Activated T-cell treated with anti-CD3 and anti-CD28 coated beads for 4 hours (primary cell): ENCODE measurements at places on chromosomes 2 and 18.
A peak's percentile ranks its signal among the peaks of the same experiment; 100 is the strongest.

- DNase-seq = no peak
Measured at GRCh38 chr18:22643731-22644130, 226.0 kb upstream of the CTAGE1 start.

DNA sequence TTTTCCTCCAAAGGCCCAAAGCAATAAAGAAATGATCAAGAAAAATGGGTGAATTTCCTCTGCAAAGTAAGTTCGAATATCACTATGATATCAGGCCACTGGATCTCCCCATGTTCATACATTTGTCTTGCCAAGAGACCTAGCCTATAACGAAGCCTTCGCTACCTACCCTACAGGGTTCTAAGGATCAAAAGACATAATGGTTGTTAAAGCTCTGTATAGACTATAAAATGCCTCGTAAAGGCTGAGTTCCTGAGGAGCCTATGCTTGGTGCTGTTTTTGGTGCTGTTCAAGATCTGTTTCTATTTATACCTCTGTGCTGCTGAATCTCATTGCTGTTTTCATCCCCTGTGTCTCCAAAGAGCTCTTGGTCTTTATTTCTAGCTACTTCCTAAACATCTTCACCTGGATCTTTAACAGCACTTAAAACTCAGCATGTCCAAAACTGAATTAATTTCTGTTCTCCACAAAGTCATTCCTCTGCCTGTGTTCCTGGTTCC lies 254.4 kb upstream of the CHAC2 start:
- no peak for DNase-seq

- no peak for DNase-seq
Measured at GRCh38 chr2:36696533-36696932, at the start of gene VIT. VIT (plus strand) TSS chr2:36696707; CDS start chr2:36716371, 19,664 bp downstream.

GRCh38 chr2:239908308-239908707 lies 116.8 kb downstream of the NDUFA10 start:
- DNase-seq = no peak

DNA sequence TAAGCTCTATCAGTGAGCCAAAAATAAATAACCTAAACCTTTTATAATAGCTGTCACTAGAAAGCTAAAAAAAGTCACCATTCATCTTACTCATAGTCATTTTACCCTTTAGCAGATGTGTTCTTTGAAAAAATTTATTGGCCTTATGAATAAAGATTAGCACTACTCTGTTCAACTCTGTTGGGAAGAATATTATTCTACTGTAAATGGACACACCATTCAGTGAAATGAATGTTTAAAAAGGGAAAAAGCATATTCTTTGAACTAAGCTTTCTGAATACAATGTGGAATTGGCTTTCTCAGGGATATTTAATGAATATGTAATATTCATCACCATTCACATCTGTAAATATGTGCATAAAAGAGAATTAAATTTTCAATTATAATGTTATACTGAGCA lies 422.0 kb downstream of the CBLN2 start:
- DNase-seq = no peak

- DNase-seq = no peak
Measured at GRCh38 chr2:241179899-241180298, 8.6 kb upstream of the ANO7 start.

GRCh38 chr2:215868846-215869543 lies 144.4 kb downstream of the MREG start:
- no peak for DNase-seq

GRCh38 chr2:221442128-221442527 lies 130.0 kb downstream of the EPHA4 start:
- DNase-seq = no peak

GRCh38 chr2:55590810-55591440 lies 26.5 kb downstream of the PPP4R3B start:
- no peak for DNase-seq

GRCh38 chr2:46336283-46336959 lies 39.2 kb downstream of the EPAS1 start:
- DNase-seq = no peak

DNA sequence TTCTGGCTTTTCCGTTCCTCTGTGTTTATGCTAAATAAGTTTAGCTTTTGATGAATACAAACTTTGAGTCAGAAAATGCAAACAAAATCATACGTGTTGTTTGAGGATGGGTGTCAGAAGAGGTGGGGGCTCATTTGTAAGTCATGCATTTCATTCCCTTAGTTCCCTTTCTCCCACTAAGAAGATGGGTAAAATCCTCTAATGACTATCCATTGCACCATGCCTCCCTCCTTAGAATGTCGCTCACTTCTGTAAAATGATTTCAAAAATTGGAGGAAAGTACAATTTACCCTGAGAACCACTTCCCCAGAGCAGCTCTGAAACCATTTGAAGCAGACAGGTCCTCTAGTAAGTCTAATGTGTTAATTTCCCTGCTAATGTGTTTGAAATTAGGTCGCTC lies 629.6 kb upstream of the VRK2 start:
- no peak for DNase-seq

DNA sequence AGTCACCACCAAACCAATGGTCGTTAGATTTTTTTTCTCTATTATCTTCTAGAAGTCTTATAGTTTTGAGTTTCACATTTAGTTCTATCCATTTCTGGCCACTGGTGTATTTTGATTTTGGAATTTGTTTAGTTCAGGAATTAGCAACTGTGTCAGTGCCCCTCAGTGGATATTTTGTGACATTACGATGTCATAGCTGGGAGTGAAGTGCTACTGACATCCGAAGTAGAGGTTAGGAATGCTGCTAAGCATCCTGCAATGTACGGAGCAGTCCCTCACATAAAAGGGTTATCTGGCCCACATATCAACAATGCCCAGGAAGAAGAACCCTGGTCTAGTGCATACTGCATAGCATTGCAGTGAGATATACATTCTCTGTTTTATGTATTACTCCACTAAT lies 157.4 kb upstream of the RGPD4 start:
- DNase-seq = no peak

GRCh38 chr2:134458473-134458853 lies 204.6 kb downstream of the MGAT5 start:
- no peak for DNase-seq

DNA sequence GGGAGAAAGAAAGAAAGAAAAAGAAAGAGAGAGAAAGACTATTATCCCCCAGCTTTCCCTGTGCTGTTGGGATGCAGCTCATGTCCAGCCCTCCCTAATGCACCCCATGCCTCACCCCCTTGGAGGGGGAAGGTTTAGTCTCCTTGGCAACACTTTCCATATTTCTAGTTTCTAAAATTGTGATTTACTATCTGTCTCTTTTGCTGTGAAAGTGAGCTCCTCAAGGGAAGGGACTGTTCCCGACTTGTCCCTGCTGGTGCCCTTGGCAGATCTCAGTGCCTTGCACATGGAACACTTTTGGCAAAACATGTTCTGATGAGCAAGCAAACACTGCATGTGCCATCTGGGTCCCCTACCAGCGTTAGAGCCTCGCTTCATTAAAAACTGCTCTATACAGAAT lies 11.7 kb upstream of the NAPG start:
- no peak for DNase-seq

GRCh38 chr18:31079973-31080372 lies 22.2 kb downstream of the DSC2 start:
- no peak for DNase-seq

GRCh38 chr2:188984065-188984491 lies 9.9 kb downstream of the COL3A1 start:
- no peak for DNase-seq

DNA sequence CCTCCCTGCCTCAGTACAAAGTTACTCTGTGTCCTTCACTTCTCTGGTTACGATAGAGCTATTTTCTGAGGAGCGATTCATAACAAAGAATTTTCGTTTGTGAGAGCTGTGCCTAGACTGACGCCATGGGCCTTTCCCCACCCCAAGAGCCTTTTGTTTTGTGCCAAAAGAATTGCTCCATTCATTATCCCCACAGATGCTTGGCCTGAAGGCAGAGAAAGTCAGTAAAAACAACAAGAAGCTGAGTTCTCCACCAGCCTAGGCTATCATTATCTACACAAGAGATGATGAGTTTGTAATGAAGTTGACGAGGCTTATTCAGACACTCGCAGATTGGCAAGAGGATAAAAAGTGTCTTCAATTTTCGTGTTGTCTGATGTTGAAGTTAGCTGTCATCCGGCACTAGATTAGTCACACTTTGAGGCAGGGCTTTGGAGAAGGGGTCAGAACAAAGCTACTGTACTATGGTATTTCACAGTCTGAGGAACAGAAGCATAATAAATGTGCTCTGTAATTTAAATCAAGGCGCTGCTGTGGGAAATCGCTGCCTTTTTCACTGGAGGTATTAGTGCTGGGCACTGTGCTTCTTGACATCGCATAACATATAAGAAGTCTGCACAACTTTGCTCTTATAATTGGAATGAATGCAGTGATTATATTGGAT lies 278.4 kb upstream of the FIGN start:
- no peak for DNase-seq

- DNase-seq = no peak
Measured at GRCh38 chr2:223027442-223027841, 24.5 kb upstream of the KCNE4 start.

DNA sequence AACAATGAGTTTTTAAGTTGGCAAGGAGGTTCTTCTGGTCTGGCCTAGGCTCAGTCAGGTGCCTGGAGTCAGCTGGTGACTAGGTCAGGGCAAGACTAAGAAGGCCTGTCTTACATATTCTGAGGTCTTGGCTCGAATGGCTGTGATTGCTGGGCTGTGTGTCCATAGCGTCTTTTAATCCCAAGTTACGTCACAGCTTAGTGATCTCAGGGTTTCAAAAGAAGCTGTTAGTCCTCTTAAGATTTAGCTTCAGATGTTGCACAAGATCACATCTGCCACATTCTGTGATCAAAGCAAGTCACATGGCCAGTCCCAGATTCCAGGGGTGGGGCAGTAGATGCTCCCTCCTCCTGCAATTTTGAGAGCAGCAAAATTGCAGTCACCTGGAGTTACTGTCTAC lies 61.3 kb downstream of the PKP4 start:
- DNase-seq = no peak

DNA sequence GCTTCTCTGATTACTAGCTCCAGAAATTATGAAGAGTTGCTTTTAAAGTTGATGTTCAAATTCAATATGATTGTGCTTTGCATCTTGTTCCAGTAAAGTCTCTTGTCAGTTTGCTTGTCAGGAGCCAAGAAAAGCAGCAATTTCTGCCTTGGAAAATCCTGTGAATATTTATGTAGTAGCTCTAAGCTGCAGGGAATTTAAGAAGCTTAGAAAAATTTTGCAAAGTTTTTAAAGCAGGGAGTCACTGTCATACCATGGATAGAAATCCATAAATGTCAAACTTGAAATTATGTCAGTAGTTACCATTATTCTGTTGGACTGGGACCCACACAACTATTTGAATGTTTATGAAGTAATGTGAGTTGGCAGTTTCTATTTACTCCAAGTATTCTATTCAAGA lies 169.3 kb downstream of the TMEM200C start:
- DNase-seq = no peak

DNA sequence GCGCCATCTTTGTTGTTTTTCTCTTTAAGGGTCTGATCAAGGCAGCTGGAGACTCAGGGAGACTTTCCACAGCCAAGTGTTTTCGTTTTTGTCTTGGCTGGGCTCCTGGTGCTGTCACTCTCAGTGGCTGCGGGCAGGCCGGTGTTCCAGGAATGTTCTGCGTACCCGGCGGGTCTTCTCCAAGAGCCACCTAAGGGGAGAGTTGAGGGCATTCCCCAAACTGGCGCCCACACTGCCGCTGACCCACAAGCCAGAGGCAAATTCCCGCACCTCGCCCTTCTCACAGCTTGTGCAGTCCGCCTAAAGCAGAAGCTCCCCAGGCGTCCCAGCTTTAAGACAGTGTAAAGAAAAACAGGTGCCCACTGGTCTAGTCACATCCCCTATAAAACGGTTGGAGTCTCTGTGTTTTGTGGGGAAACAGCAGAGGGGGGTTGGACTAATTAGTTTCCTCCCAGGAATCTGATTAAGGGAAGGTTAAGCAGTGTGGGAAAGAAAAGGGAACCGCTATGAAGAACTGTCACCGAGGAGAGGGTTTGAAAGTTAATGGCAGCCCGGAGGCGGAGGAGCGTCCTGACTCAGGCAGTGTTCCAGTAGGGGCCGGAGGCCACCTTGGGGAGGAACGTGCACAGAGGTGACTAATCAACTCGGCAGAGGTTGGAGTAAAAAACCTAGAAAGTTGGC lies 224.5 kb downstream of the SLC4A3 start:
- no peak for DNase-seq

- DNase-seq = no peak
Measured at GRCh38 chr2:74548900-74549826, 4.6 kb downstream of the LOXL3 start.

- no peak for DNase-seq
Measured at GRCh38 chr2:212711856-212712255, 173.3 kb upstream of the ERBB4 start.

GRCh38 chr18:36745219-36745975 lies 83.4 kb downstream of the TPGS2 start:
- DNase-seq = no peak

DNA sequence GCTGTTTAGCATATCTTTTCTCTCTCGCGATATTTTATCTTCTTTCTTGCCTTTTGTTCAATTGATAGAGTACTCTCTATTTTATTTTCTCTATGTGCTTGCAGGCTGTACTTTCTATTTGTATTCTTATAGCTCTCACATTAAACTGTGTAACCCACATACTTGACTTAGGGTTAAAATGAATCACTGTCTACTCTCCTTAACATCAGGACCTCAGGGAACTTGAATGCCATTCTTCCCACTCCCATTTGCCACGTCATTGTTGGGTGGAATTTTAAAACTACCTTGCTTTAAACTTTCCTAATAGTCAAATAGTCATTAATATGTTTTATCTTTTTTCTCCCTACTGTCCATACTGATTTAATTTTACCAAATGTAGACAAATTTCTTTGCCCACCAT lies 269.7 kb downstream of the ALPK2 start:
- DNase-seq = no peak

DNA sequence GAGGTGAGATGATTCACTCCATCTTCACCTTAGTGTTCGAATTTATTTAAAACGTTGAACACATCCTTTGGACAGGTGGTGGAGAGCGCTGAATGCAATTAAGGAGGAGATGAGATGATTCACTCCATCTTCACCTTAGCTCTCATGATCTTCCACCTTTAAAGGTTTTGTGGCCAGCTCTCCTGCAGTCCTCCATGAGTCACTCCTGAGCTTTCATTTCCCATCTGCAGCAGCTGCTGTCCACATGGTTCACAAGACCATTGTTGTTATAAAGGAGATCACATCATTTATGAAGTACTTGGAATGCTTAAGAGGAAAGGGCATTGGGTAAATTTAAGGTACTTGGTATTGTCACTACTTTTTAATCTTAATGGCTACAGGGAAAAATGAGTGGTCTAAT lies 298.5 kb downstream of the PAX3 start:
- no peak for DNase-seq

DNA sequence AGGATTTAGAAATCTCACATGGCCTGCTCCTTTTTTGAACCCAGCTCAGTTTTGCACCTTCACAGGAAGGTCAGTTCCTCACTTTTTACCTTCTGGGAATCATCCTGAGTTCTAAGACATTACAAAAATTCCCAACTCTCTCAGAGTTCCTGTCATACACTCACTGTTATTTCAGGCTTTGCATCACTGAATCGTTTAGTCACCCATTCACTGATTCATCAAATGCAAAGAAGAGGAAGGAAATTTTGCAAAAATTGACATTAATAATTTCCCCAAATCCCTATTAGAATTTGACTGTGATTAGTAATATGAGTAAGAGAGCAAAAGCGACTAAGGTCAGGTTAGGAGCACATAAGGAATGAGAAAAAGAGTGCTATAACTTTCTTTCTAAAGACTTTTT lies 197.5 kb downstream of the PDE1A start:
- no peak for DNase-seq

- peak; percentile 42 for DNase-seq
Measured at GRCh38 chr2:133844214-133844892, 276.1 kb upstream of the NCKAP5 start.
